DMS53 (cell line): ENCODE measurements at places on chromosomes 11 and 22.

DNA sequence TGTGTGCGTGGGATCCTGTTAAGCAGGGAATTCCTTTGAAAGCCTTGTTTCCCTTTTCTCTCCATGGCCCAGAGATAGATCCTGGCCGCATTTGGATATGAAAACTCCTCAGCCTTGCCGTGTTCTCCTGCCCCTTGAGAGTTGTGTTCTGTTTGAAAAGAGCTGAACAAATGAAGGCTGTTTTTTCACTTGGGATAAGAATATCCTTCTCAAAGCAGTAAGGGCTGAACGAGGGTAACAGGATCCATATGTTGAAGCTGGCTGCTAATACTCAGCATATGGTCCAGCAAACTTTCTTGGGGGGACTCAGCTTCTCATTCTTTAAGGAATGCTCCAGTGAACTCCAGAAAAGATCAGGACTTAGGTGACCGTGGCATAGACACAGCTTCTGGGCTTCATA, 114.5 kb upstream of the TTC12 start:
- no peak for DNase-seq

DNA sequence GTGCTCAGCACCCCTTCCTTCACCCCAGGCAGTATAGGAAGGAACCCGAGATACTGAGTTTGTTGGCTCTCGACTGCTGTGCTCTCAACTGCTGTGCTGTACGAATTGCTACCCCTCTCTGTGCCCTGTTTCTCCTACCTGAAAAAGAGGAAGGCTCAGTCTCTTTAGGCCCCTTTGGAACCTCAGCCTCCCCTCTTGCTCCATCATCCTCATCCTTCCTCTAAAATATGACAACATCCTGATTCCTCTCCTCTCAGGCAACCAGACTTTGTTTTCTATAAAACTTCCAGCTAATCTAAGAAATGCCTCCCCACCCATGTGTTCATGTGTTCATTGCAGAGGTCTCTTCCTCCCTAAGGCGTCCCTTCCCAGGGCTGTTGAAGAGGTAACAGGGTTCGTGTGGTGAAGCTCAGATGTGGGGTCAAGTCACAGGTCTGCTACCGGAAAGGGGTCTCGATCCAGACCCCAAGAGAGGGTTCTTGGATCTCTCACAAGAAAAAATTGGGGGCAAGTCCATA, 35.5 kb upstream of the CD82 start:
- no peak for DNase-seq

DNA sequence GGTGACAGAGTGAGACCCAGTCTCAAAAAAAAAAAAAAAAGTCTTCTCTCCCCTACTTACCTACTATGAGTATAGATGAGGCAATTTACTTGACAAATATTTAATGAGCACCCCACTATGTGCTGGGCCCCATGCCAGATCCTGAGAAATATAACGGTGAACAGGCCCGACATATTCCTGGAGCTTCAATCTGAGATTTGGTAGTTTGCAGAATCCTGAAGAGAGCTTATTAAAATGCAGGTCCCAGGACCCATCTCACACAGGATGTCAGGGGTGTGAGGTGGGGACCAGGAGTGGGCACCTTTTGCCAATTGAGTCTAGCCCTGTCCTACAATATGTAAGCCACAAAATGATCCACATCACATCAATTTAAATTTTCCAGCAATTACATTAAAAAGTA, 44.0 kb downstream of the KCNJ4 start:
- DNase-seq, result no peak

DNA sequence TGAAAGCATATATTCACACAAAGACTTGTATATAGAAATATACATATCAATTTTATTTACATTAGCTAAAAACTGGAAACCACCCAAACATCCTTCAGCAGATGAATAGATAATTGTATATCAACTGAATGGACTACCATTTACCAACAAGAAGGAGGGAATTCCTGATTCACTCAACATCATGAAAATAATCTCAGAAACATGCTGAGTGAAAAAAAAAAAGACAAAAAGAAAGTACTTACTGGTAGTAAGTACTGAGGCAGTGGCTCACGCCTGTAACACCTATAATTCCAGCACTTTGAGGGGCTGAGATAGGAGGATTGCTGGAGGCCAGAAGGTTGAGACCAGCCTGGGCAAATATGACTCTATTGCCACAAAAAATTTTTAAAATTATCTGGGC, 7.4 kb upstream of the IPO7 start:
- no peak for DNase-seq

- DNase-seq, result peak; percentile 19
These were observed 112.8 kb downstream of the TRPC6 start for GRCh38 chr11:101470881-101471520.

GRCh38 chr11:1356007-1356435, 33.7 kb upstream of the BRSK2 start:
- DNase-seq, result no peak

GRCh38 chr22:27075028-27075678, 417.8 kb downstream of the MIAT start:
- DNase-seq, result no peak

DNA sequence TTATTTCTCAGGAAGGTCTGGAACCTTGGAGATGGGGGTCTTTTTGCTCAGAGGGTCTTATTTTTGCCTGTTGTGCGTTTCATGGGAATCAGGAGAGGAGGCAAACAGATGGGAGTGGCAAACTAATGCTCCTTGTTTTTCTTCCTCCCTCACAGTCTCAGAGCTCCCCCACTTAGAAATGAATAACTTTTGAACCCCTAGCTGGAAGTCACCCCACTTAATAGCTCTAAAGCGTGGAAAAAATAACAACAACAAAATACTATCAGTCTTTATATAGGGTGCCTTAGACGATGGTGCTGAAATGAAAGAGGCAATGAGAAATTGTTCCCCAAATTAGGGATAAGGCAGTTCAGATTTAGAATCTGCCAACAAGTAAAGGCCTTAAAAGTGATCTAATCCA, 76.8 kb upstream of the BDNF start:
- no peak for DNase-seq
